ENCODE measurements at places on chromosomes 2 and 18.

- DNase-seq: no peak
Measured at GRCh38 chr2:202024871-202025270, 8.8 kb upstream of the FZD7 start.

DNA sequence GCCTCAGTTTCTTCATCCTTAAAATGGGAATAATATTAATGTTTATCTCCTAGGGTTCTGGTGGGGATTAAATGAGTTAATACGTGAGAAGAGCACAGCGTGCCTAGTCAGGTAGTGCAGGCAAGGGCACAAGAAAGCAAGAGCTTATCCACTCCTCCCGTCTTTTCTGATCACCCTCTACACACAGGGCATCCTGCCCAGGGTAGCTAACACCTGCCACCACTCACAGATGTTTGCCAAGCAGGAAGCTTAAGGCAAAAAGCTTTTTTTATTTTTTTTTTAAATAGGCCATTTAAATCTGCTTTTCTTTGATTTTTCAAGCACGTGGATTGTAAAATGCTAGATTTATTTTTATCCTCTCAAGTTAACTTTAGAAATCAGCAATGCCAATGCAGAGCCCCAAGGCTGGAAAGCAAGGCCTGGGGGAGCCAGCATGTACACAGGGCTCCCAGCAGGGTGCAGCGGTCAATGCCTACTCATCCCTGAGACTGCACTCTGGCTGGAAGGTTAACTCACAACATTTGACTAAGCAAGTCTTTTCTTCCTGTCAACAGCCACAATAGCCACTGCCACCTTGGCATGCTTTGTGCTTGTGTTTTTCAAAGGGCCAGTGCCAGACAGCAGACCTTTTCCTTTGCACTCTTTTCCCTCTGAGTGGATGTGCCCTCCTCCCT, 86.5 kb upstream of the ACAA2 start:
- DNase-seq: no peak

DNA sequence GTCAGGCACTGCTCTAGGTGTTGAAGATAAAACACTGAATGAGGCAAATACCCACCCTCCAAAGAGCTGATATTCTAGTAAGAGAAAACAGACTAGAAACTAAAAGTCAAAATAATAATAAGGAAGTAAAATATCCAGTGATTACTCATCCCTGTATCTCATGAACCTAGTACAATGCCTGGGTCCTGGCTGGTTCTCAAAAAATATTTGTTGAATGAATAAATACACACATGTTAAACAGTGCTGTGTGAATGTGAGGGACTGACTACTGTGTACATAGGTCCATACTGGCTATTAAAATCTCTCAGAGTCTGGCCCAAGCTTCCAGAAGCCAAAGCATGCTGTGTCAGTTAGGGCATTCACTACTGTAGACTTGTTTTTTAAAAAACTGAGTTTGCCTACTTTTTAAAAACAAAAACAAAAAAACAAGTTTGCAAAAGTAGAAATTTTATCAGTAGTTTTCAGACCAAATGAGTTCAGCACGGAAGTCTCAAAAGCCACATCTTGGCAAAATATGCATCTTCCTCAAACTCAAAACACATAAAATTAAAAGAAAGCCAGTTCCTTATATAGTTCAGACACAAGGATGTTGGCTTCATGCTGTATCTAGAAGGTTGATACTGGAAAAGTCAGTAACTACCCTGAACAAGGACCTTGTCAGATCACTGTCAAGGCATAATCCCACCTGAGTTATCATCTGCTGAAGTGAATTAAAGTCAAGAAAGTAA, 136.2 kb downstream of the THADA start:
- DNase-seq: no peak

GRCh38 chr2:239598732-239599090, 197.9 kb upstream of the HDAC4 start:
- DNase-seq: no peak

GRCh38 chr2:39782591-39782990, 3.5 kb upstream of the THUMPD2 start:
- no peak for DNase-seq

Data from T-helper 22 cell (primary cell).